ENCODE measurements at places on chromosomes 16 and 17.

GRCh38 chr16:15601212-15601879 lies 41.6 kb downstream of the MARF1 start:
- no peak for DNase-seq

GRCh38 chr16:87491522-87492290 lies 1.1 kb downstream of the ZCCHC14 start:
- DNase-seq, result no peak

- DNase-seq, result no peak
Observed at GRCh38 chr17:21228111-21228510, 14.2 kb upstream of the TMEM11 start.

- no peak for DNase-seq
Observed at GRCh38 chr16:72788269-72788809, 259.6 kb downstream of the ZFHX3 start.

GRCh38 chr16:74296104-74296431 lies 546 bp upstream of the PSMD7 start:
- DNase-seq, result no peak

DNA sequence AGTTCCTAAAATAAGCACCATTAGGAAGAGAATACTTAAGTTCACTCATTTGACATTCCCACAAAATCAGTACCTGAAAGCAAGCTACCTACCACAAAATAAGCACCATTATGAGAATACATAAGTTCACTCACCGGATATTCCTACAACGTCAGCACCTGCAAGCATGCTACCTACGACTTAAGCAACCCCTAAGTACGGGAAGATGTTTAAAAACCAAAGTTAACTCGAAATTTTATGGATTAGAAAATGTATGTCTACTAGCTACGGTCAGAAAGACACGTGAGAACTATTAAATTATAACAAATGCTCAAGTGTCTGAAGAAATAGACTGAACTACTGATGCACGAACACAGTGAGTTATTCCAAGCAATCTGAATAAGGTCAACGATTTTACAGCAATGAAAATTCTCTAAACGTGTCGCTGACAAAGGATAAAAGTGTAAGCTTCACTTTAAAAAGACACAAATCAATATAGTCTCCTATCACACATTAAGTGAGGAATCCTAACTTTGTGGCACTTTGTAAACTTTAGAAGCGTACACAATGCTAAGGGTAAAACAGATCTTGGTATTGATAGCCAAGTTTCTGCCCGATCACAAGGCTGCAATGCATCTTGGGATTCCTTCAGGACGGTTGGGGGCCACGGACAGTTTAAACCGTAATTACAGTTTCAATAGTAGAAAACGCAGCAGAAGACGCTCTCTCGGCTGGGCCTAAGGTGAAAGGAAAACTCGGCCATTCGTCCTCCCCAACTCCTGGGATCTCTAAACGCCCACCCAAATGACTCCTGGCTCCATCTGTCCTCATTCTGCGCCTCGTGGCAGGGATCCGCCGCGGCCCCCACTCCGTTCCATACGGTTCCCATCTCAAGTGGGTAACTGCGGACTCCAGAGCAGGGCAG lies 1.3 kb downstream of the GSPT1 start:
- DNase-seq, result peak; percentile 38

Measured in AG20443 (cell line).